ENCODE measurements at places on chromosomes 11 and 22.

DNA sequence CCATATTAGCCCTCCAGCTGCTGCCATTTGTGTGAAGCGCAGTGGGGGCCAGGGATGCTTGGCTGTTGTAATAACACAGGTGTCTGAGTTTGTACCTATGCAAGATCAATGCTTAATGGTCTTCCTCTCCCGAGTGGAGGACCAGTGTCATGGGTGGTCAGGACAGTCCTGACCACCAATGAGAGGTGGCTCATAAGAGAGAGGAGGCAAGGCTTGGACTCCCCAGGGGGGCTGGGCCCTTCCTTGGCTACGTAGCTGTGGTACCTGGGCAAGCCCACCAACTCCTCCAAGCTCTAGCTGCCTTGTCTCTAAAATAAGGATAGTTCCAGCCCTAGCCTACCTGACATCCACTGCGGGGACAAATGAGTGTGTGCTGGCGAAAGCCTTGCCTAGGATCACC lies 79.2 kb downstream of the OSBP2 start:
- DNase-seq: no peak

GRCh38 chr11:9633679-9634078 lies 30.2 kb upstream of the SWAP70 start:
- DNase-seq: no peak

- DNase-seq: no peak
Observed at GRCh38 chr11:68998390-68998911, 14.6 kb downstream of the MRGPRF start.

GRCh38 chr22:50009251-50009650 lies 3.3 kb downstream of the IL17REL start:
- no peak for DNase-seq

GRCh38 chr11:65310215-65310614 lies 4.5 kb upstream of the CDC42EP2 start:
- DNase-seq: no peak

GRCh38 chr11:41486424-41486823 lies 27.0 kb upstream of the LRRC4C start:
- DNase-seq: no peak
